ENCODE measurements at places on chromosomes 12 and 14. TPM values are rescaled to one million over a fixed set of nuclear protein-coding genes. Genes with fewer than 3 reads are reported as not detected.
A peak's percentile ranks its signal among the peaks of the same experiment; 100 is the strongest.

GRCh38 chr12:32179011-32179395 lies 72.4 kb downstream of the BICD1 start:
- DNase-seq: no peak

DNA sequence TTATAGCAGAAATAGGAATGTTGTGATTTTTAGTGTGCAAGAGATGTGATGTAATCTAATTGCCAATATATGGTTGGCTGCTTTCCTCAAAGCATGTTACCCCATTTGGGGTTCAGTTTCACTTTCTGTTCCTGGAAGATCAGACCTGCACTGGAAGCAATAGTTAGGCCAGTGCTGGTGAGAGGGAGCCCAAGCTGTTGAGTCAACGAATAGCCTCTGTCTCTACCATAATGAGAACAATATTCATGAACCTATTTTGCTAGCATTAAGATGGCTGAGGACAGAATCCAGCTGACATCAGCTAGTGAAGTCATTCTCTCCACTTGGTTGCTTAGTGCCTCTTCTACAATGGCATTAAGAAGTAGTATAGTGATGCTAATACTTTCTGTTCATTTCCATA lies 379.9 kb upstream of the DCN start:
- no peak for DNase-seq

ACOT2 gene
- total RNA-seq: 22.8 TPM

DNA sequence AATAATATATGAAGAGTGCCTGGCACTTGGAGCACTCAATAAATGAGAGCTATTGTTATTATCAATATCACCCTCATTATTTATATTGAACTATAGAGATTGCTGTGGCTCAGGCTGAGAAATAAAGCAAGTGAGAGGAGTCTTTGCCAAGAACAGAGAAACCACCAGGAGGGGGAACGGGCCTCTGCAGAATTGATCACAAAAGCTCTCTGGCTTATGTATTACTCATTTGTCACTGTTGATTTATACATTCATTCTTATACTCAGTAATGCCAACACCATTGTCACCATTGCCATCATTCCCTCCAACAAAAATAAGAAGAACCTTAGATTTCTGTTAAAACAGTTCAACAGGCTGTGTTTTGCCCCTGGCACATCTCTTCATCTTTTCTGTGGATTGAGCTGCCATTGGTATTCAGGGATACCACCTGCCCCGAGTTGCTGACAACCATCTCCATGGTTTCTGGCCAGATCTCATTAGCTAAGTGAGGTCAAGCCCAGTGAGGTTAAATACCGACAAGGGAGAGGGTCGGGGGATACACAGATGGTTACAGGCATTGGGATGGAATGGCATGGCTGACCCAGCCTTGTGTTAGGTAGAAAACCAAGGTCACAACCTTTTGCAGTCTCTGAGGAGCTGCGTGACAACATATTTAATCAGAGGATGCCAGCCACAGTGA lies 21.8 kb upstream of the PCNX1 start:
- DNase-seq: no peak

DNA sequence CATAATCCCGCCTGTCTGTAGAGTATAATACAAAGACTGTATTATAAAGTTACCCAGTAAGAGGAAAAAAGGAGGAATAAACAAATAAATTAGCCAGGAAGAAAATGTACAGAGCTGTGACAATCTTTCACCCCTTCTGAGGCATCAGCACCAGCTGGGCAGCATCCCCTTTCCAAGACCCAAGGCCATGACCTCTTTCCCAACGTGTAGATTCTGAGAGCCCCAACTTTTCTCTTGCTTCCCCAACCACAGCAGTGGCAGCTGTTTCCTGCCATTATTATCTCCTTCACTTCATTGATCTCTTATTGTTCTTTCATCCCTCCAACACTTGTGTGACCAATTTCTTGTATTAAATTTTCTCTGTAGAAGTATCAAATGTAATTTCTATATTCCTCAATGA lies 101.6 kb downstream of the BBS10 start:
- DNase-seq: no peak

- DNase-seq: no peak
These were observed 630 bp downstream of the PLEKHH1 start for GRCh38 chr14:67533754-67534085.

GRCh38 chr14:32827514-32827913 lies 111.2 kb upstream of the NPAS3 start:
- no peak for DNase-seq

SPIC gene
- total RNA-seq: not detected

- DNase-seq: no peak
These were observed 4.0 kb downstream of the ATG101 start for GRCh38 chr12:52073531-52074381.

DNA sequence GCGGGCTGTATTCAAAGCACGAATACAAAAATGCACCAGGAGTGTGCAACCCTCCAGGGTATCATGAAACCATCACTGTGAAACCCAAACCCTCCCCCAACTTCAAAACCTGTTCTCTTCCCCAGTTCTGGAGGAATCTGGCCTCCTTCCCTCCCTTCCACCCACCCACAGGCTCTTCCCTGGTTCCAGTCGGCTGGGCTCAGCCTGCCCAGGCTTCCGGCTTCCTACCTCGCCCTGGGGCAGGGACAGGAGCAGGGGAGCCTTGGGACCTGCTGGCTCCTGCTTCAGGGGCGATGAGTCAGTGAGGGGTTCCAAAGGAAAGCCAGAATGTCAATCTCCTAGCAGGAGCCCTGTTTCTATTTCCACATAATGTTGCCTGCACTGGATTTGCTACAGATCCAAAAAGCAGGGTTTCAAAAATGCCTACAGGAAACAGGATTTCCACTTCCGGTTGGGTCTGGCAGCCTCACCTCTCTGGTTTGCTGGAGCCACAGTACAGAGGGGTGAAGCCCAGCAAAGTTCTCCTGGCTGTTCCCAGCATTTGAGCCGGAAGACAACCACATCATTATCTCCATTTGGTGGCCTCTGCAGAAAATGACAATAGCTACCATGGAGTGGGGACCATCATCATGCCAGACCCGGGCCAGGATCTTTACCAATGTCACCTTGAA lies 278.3 kb downstream of the DPF3 start:
- DNase-seq: no peak

GRCh38 chr12:638953-639557 lies 24.2 kb downstream of the NINJ2 start:
- DNase-seq: no peak

PRPF40B gene
- total RNA-seq: 19.4 TPM

DNA sequence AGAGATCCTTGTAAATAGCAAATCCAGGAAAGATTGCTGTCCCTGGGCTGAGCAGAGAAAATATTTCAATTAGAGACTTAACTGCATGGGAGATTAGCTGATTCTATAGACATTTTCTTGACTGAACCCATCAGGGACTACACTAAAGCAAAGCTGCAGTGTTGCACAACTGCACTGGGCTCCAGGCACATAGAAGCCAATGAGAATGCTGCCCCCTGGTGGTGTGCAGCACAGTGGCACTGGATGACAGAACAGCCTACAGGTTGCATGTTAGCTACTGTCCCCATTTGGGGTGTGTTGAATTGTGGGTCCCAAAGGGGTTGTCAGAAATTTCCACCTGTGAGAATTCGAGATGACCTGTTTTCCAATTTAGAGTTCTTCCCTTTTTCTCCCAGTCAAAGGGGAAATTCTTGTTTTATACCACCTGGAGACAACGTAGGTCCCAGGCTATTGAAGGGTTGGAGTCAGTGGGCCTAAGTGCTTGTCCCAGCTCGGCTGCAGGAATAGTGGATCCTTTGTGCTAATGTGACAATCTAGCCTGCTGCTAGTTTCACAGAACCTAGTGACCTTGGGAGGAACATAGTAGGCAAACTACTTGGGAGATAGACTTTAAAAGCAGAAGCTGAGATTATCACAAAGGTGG lies 114.7 kb downstream of the SLC8A3 start:
- DNase-seq: peak; percentile 38

- DNase-seq: peak; percentile 95
These were observed at the start of gene DICER1 for GRCh38 chr14:95157327-95158189. Gene DICER1, minus strand, starts transcription at chr14:95157529. Its CDS starts 24,071 bp downstream, at chr14:95133458.

GRCh38 chr14:63212776-63213500 lies 8.7 kb downstream of the RHOJ start:
- no peak for DNase-seq

- no peak for DNase-seq
These were observed 56.3 kb downstream of the PPP1R36 start for GRCh38 chr14:64605926-64606685.

DNA sequence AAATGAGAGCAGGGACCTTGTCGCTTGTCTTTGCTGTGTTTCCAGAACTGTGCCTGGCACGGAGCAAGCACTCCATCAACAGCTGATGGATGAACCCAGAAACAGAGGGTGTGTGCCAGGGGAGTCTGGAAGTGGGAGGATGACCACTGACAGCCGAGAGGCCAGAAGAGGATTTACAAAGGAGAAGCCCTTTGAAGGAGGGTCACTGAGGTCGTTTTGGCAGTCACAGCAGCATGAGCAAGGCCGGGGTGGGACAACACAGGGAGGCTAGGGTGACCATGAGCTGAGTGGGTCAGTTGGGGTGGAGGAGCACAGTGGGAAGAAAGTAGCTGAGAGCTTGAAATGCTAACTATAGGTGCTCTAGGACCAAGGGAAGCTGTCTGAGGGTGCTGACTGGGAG lies 199.6 kb downstream of the NTF3 start:
- no peak for DNase-seq

DNA sequence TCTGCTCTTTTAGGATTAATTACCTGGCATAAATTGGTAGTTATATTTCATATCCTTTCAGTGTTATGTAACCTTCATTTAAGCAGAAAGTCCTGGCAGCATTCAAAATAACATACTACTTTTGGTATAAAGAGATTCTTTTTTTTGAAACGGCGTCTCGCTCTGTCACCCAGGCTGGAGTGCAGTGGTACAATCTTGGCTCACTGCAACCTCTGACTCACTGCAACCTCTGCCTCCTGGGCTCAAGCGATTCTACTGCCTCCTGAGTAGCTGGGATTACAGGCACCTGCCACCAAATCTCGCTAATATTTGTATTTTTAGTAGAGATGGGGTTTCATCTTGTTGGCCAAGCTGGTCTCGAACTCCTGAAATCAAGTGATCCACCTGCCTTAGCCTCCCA lies 9.2 kb downstream of the KTN1 start:
- no peak for DNase-seq

- DNase-seq: no peak
These were observed 63.9 kb upstream of the MAP1LC3B2 start for GRCh38 chr12:116495260-116495659.

GRCh38 chr12:133058203-133059113 lies 21.1 kb downstream of the ZNF84 start:
- DNase-seq: no peak

- DNase-seq: no peak
These were observed 361.1 kb upstream of the RPL10L start for GRCh38 chr14:47012533-47013280.

DNA sequence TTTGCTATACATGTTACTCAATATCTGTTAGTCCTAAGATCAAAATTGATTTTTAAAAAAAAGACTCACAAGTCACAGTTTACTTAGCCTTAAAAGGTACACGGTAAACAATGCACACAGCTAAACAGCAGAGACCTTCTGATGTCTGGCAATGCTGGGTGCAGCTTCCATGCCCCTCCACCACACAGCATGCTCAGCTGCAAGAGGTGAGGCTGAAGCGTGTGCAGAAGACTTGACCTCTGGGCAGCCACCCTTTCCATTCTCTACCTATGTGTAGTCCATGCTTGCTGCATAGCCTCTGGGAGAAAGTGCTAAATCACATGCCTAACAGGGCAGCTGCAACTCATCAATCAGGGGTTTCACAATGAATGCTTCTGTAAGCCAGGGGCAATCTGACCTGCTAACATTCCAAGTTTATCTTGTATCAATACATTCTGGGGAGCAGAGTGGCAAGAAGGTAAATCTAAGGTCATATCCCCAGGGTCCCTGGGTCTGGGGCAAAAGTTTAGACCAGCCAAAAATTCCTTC lies 44.5 kb upstream of the AMN1 start:
- no peak for DNase-seq

DNA sequence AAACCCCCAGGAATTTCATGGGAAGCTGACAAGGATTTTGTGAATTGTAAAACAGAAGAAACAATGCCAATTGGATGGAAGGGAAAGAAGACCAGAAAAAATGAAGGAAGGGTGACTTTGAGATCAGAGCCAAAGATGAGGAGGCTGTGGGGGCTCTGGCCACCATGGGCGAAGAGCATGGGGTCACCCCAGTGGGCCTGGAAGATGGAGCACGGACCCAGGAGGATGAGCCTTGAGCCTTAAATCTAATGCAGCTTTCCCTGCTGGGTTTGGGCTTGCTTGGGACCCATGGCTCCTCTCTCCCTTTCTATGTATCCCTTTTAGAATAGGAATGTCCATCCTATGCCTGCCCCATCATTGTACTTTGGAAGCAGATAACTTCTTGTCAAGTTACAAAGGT lies 322.2 kb downstream of the TMEM121 start:
- no peak for DNase-seq

DNA sequence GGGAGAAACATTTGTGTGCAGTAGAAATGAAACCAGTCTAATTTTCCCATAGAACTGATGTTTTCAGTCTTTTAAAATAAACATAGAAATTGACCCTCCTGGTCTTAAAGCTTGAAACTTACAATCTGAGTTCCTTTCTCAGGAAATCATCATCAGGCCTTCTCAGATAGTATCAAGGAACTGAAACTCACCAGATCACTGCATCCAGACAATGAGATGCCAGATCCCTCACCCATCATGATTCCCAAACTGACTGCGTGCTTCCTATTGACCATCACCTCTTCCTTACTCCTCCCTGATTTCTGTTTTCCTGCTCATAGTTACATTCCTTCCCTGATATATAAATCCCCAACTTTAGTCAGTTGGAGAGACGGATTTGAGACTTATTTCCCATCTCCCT lies 195.0 kb upstream of the AMIGO2 start:
- DNase-seq: no peak

DNA sequence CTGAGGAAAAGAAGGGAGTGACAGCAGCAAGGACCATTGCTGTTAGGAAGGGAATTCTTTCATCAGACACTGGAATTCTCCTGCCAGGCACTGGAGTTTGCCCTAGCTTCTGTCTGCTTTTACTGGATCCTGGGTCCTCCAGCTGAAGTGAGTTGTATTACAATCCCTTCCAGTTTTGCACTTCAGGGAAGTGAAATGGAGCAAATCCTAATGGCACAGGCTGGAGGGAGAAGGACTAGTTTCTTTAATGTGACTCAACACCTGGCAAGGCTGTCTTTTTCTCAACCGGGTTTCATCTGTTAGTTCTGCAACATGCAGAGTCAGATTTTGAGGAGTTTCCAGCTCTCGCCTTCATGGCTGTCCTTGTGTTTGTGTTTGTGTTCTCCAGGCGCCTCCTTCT lies 45.8 kb downstream of the ETV6 start:
- no peak for DNase-seq

MYF5 gene
- total RNA-seq: not detected

MYO1A gene
- total RNA-seq: 0.32 TPM

TMEM30B gene
- total RNA-seq: 2.6 TPM

GRCh38 chr12:105318651-105319483 lies 11.6 kb upstream of the C12orf75 start:
- no peak for DNase-seq

CYP46A1 gene
- total RNA-seq: 2.4 TPM

KRT73 gene
- not detected for total RNA-seq

DNA sequence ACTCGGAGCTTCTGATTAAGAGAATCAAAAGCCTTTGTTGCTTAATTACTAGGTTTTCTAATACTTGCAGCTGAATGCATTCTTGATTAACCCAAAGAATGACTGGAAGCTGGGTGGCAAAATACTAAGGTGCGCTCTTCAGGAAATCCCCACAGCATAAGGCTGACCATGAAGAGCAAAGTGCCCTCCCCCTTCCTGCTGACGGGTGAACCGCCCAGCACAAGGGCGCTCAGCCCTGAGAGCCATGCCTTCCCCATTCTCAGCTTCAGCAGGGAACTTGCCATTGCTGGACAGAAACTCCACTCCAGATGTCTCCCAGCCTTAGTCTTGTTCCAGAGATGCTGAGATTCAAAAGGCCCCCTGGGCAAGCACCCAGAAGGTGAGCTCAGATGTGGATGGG lies 27.2 kb upstream of the FBRSL1 start:
- no peak for DNase-seq

SPX gene
- total RNA-seq: 0.95 TPM
